ENCODE measurements at places on chromosomes 5 and 9. TPM values are rescaled to one million over a fixed set of nuclear protein-coding genes. Genes with fewer than 3 reads are reported as not detected.

DNA sequence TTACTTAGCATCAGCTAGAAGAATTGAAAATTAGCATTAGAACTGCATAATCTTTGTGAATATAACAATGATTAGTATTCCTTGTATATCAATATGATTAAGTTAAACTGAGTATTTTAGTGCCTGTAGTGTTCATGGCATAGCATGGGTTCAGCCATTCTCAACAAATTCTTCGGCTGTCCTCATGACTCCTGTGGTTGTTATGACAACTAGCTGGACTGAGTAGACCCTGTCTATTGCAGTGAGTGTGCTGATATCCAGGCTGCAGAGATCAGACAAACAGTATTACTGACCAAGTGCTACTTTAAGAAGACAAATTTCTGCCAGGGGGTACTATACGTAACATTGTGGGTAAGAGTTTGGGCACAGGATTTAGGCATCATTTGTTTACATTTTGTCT is 125.9 kb downstream of the NUDT12 start:
- H3K27ac ChIP-seq = no peak overlapping the region
- no peaks in the 10 kb centered on the region for H3K27me3 ChIP-seq
- no peak overlapping the region for H3K4me3 ChIP-seq
- no peaks in the 10 kb centered on the region for H3K4me1 ChIP-seq

- H3K27me3 ChIP-seq = no peaks in the 10 kb centered on the region
- H3K4me3 ChIP-seq = no peak overlapping the region
- H3K36me3 ChIP-seq = no peaks in the 10 kb centered on the region
- no peak for DNase-seq
- H3K27ac ChIP-seq = no peak overlapping the region
- no peaks in the 10 kb centered on the region for H3K4me1 ChIP-seq
Observed at GRCh38 chr9:91697201-91697600, 252.8 kb downstream of the ROR2 start.

DNA sequence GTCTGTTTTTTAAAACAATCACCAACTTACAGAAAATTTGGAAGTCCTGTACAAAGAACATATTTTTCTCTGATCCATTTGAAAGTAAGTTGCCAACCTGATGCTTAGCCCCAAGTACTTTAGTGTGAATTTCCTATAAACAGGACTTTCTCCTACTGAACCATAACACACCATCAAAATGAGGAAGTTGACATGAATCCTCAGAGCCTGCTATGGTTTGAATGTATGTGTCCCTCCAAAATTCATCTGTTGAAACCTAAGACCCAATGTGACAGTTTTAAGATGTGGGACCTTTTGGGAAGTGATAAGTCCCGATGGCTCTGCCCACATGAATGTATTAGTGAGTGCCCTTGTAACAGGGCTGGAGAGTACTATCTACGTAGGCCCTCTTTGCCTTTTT is 6.4 kb upstream of the ACOT12 start:
- no peak for DNase-seq
- no peaks in the 10 kb centered on the region for H3K4me1 ChIP-seq
- H3K27ac ChIP-seq = no peak overlapping the region
- H3K27me3 ChIP-seq = no peaks in the 10 kb centered on the region
- no peaks in the 10 kb centered on the region for H3K36me3 ChIP-seq
- no peak overlapping the region for H3K4me3 ChIP-seq

- H3K27me3 ChIP-seq = no peaks in the 10 kb centered on the region
- no peaks in the 10 kb centered on the region for H3K36me3 ChIP-seq
Observed at GRCh38 chr5:112684121-112684520, 53.6 kb upstream of the APC start.

DNA sequence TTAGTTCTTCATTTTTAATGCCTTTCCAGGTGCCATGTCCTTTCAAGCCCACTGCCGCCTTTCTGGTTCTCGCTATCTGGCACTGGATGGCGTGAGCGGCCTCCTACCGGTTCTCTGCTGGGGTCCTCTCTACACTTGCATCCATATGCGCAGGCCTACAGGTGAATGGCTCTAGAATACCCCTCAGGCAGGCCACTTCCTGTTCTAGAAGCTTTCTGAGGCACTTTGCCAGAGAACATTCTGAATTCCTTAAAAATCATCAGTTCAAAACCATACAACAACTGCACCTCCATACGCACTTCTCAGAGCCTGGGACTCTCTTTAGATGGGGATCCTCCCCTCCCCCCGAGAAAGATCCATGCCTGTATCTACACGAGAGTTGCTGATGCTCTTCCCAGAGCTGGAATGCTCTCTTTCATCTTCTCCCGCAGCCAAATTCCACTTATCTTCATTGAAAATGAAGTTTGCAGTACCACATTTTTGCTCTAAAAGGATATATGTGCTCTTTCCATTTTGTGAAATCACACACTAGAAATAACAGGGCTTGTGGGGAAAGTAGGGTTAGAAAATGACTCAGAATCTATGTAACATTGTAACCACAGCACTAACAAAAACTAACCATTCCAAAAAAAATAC is 1.4 kb upstream of the LHFPL2 start:
- H3K27ac ChIP-seq = peak overlapping the region; percentile 93
- H3K4me1 ChIP-seq = peaks cover 9% of the 10 kb centered on the region
- H3K27me3 ChIP-seq = peaks cover 5% of the 10 kb centered on the region

GRCh38 chr9:98057138-98057799 is 737 bp downstream of the NANS start:
- peaks cover 17% of the 10 kb centered on the region for H3K36me3 ChIP-seq
- no peaks in the 10 kb centered on the region for H3K27me3 ChIP-seq
- no peak for DNase-seq
- H3K4me1 ChIP-seq = peaks cover 26% of the 10 kb centered on the region
- peak overlapping the region; percentile 93 for H3K4me3 ChIP-seq
- peak overlapping the region; percentile 93 for H3K27ac ChIP-seq

DNA sequence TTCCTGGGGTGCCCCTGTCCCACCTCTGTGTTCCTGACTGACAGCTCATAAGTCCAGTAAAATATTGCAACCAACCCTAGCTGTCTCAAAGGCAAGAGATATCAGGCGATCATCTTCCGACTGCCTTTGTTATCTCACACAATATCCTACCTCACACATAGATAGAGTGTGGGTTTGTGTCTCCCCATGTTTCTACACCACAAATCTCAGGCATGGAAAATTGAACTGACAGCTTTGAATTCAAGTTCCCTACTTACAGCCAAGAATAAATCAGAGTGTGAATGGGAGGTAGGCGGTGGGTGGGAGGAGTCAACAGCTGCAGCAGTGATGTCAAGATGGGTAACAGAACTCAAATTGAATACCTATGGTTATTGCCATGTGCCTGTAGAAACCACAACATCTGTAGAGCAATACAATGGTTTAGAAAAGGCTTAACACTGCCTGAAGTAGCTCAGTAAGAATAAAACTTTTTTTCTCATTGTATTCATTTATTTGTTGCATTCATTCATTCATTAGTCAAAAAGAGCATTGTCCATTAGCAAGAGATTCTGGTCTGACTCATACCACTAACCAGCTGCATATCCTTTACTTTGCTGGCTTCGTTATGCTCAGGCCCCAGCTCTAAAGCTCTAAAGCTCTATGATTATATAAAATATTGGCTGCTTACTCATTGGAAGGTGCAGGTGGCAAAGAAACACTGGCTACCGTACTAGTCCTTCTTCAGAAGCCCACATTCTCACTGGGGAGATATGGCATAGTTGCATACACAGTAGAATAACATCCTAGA is 108.2 kb upstream of the DMAC1 start:
- H3K4me3 ChIP-seq = no peak overlapping the region
- no peaks in the 10 kb centered on the region for H3K36me3 ChIP-seq
- no peak for DNase-seq
- H3K4me1 ChIP-seq = no peaks in the 10 kb centered on the region
- no peak overlapping the region for H3K27ac ChIP-seq

- no peak for DNase-seq
- H3K4me3 ChIP-seq = no peak overlapping the region
- H3K27me3 ChIP-seq = no peaks in the 10 kb centered on the region
- no peaks in the 10 kb centered on the region for H3K36me3 ChIP-seq
- no peak overlapping the region for H3K27ac ChIP-seq
Observed at GRCh38 chr9:131776473-131776872, 36.6 kb upstream of the RAPGEF1 start.

DNA sequence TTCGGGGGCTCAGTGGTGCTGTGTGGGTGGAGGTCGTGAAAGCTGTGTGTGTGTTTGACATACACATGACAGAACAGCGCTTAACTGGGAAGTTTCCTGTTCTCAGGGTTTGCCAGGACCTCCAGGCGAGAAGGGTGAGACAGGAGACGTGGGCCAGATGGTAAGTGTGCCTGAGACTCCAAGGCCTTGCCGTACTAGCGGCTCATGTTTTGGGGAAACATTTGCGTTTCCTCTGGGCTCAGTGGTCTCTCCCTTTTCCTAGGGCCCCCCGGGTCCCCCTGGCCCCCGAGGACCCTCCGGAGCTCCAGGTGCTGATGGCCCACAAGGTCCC is 68.3 kb upstream of the FCN2 start:
- H3K4me3 ChIP-seq = no peak overlapping the region
- no peak for DNase-seq
- no peaks in the 10 kb centered on the region for H3K4me1 ChIP-seq
- H3K27ac ChIP-seq = no peak overlapping the region
- H3K27me3 ChIP-seq = no peaks in the 10 kb centered on the region

DNA sequence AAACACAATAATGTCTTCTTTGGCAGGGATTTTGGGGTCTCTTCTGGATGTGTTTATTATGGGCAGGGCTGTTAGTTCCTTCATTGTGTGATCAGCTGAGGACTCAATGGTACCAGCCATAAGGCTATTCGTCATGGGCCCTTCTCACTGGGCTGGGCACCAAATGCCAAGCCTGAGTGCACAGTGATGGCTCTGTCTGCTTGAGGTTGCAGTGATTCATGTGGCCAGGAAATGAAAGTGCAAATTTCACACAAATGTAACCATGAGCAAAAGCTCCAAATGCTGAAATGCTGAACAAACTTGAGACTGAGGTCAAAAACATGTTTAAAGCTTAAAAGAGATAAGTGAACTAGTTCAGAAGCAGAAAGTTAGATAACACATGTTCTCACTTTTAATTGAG is 191.0 kb downstream of the TARS1 start:
- DNase-seq = no peak
- H3K4me3 ChIP-seq = no peak overlapping the region

Gene ZNF366
- 12.4 TPM for total RNA-seq

DNA sequence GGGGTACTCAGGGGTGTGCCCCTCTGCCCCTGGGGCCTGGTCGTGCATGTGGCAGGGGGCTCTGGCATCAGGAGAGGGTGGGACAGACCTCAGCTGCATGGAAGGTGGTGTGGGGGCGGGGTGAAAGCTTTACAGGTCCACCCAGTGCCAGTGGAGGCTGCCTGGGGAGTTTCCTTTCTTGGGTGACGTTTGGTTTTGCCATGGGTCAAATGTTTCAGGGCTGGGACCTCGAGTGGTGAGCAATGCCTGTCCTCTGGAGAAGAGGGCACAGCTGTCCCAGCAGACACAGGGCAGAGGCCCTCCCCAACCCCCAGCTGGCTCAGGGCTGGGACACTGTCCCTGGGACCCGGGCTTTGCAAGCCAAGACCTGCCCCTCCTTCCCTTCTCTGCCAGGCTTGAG is 3.6 kb downstream of the RXRA start:
- peak overlapping the region; percentile 86 for H3K27ac ChIP-seq
- no peaks in the 10 kb centered on the region for H3K36me3 ChIP-seq
- H3K4me3 ChIP-seq = peak overlapping the region; percentile 82
- peaks cover 73% of the 10 kb centered on the region for H3K4me1 ChIP-seq
- peak; percentile 54 for DNase-seq
- no peaks in the 10 kb centered on the region for H3K27me3 ChIP-seq

Gene LCN9
- not detected for total RNA-seq

DNA sequence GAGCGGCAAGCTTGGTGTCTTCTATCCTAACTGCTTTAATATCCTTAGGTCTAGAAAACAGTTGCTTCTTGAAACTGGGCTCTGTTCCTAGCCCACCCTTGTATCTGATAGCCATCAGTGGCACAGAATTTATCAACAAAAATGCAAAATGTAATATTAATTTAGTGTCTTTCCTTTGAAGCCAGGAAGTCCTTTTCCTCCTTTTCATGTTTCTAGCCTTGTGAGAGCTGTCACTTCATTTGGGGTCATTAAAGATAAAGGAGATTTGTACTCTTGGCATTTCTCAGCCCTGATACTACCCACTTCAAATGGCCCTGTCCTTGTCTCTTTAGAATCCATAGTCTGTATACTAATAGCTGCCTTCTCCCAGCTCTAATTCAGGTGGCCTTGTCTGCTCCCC is 111.0 kb downstream of the GAS1 start:
- H3K36me3 ChIP-seq = no peaks in the 10 kb centered on the region
- H3K4me1 ChIP-seq = no peaks in the 10 kb centered on the region
- no peak overlapping the region for H3K27ac ChIP-seq
- H3K27me3 ChIP-seq = no peaks in the 10 kb centered on the region
- H3K4me3 ChIP-seq = no peak overlapping the region
- DNase-seq = no peak

Gene ECSCR
- 16.5 TPM for total RNA-seq

GRCh38 chr5:2709976-2710689 is 41.3 kb downstream of the IRX2 start:
- no peak overlapping the region for H3K27ac ChIP-seq
- H3K27me3 ChIP-seq = no peaks in the 10 kb centered on the region
- DNase-seq = peak; percentile 54
- no peaks in the 10 kb centered on the region for H3K36me3 ChIP-seq
- no peaks in the 10 kb centered on the region for H3K4me1 ChIP-seq
- no peak overlapping the region for H3K4me3 ChIP-seq

Gene HRCT1
- total RNA-seq = 10.2 TPM

- H3K27me3 ChIP-seq = no peaks in the 10 kb centered on the region
- no peaks in the 10 kb centered on the region for H3K36me3 ChIP-seq
- no peak overlapping the region for H3K4me3 ChIP-seq
- no peaks in the 10 kb centered on the region for H3K4me1 ChIP-seq
Observed at GRCh38 chr5:103446813-103447212, 115.8 kb downstream of the NUDT12 start.

GRCh38 chr9:124163760-124164255 is 93.9 kb upstream of the NEK6 start:
- no peak for DNase-seq
- H3K4me1 ChIP-seq = no peaks in the 10 kb centered on the region
- H3K27ac ChIP-seq = no peak overlapping the region
- no peak overlapping the region for H3K4me3 ChIP-seq
- no peaks in the 10 kb centered on the region for H3K27me3 ChIP-seq
- no peaks in the 10 kb centered on the region for H3K36me3 ChIP-seq

- no peaks in the 10 kb centered on the region for H3K4me1 ChIP-seq
- H3K36me3 ChIP-seq = no peaks in the 10 kb centered on the region
- no peak overlapping the region for H3K27ac ChIP-seq
- DNase-seq = no peak
- H3K27me3 ChIP-seq = no peaks in the 10 kb centered on the region
- H3K4me3 ChIP-seq = no peak overlapping the region
Observed at GRCh38 chr5:60403343-60404006, 296.5 kb downstream of the DEPDC1B start.

GRCh38 chr5:34742061-34742460 is 85.9 kb downstream of the RAI14 start:
- H3K27ac ChIP-seq = no peak overlapping the region
- H3K27me3 ChIP-seq = no peaks in the 10 kb centered on the region
- H3K36me3 ChIP-seq = no peaks in the 10 kb centered on the region

Data from upper lobe of left lung (tissue), 6 donors.